Neural crest cell (in vitro differentiated cells): ENCODE measurements at places on chromosomes 4 and X. TPM values are rescaled to one million over a fixed set of nuclear protein-coding genes. Genes with fewer than 3 reads are reported as not detected.

GRCh38 chr4:10623241-10623640 is 61.3 kb downstream of the CLNK start:
- DNase-seq = no peak

GRCh38 chr4:105765690-105766407 is 57.3 kb downstream of the GSTCD start:
- no peak for DNase-seq

DNA sequence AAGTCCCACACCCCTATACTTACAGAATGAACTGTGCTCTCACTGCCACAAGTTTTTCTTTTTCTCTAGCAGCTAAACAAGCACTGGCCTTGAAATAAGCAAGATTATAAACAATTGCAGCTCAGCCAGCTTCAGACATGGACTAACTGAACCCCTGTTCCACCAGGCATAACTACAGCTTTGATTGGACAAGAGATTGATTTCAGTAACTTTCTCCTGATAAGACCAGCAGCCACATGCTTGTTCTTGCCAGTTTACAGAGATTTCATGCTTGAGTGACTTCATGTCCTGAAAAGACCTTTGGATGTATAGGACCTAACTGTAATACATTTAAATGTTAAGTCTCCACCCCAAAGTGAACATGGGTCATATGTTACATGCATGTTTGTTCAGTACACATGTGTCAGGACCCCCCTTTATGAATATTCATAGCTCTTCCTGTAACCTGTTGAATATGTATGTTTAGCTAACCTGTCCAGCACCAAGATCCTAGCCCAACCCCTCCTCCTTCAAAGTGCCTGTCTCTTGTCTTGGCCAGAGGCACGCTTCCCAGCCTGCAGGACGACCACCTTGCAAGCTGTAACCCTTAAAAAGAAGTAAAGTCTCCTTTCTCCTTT is 27.9 kb downstream of the ZNF275 start:
- DNase-seq = no peak

DNA sequence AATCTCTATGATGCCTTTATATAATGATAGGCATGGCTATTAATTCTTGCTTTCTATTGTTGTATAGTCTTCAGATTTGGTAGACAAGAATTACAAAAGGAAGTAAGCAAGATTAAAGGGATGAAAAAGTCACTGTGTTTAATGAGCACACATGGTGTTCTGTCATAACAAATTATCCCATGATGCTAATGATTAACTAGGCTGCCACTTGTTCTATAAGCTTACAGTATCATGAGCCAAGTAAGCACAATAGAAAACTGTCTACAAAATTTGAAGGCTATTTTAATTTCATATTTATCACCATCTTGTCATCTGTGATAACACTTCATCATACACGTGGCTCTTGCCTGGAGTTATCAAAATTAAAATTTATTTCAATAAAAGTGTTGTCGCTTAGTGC is 466.7 kb downstream of the GASK1B start:
- no peak for DNase-seq

DNA sequence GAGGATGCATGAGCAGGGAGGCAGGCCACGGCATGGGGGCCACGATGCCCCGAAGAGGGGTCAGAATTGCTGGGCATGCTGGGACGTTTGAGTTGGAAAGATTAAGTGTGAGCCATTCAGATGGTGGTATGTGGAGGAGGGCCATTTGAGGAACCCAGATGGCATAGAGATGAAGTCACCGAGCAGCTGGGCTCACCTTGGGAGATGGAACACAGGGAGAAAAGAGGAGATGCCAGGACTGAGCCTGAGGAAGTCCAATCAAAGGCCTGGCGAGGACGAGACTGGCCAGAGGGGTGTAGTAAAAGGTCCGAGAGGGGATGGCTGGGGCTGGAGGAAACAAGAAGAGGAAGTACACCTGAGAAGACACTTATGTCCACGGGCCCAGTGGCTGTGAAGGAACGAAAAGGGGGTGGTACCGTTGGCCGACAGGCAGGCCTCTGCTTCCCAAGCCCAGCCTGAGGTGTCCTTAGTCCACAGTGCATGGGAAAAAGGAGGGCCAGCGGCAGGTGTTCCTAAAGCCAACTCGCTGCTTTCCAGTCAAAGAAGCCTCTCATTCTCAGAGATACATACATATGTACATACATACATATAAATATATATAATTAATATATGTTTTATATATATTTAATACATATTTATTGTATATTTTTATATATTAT is 54.6 kb upstream of the CLCN4 start:
- DNase-seq = no peak

DNA sequence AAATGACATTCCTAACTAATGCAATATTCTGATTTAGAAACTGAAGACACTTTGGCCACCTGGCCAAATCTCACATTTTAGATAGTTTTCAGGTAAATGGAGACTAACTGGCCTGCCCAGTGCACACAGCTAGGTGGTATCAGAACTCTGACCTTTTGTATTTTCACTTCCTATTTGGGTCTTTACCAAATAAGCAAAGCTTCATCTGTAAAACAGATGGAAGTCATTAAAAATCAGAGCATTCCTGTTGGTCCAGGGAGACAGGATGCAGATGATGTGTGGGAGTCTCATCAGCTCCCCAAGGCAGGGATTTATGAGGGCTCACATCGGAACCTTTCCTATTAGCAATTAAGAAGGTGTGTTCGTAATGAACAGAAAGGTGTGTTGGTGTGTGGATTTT is 57.7 kb downstream of the ARHGAP10 start:
- DNase-seq = no peak

GATA1 gene
- total RNA-seq = not detected in 2 replicates

SMR3B gene
- total RNA-seq = not detected in 2 replicates
